ENCODE measurements at places on chromosomes 3 and 15. TPM values are rescaled to one million over a fixed set of nuclear protein-coding genes. Genes with fewer than 3 reads are reported as not detected.

The VILL gene
- 0.14 TPM for polyA plus RNA-seq

The CD80 gene
- polyA plus RNA-seq: not detected

The STAB1 gene
- 0.50 TPM for polyA plus RNA-seq

The PARP9 gene
- polyA plus RNA-seq: not detected

The PIF1 gene
- 0.58 TPM for polyA plus RNA-seq

The RETNLB gene
- not detected for polyA plus RNA-seq

The MEIS2 gene
- 939 TPM for polyA plus RNA-seq

The ATOSA gene
- 64.0 TPM for polyA plus RNA-seq

The NR2F2 gene
- not detected for polyA plus RNA-seq

The GLDN gene
- 1.8 TPM for polyA plus RNA-seq

The AEN gene
- 21.3 TPM for polyA plus RNA-seq

The CNTN6 gene
- polyA plus RNA-seq: 1.7 TPM

The ANKRD34C gene
- not detected for polyA plus RNA-seq

The SST gene
- polyA plus RNA-seq: 12.1 TPM

The TMEM212 gene
- not detected for polyA plus RNA-seq

The KIF23 gene
- polyA plus RNA-seq: 2.0 TPM

The SLC35G2 gene
- 6.8 TPM for polyA plus RNA-seq

The IQCH gene
- 8.4 TPM for polyA plus RNA-seq

The KCNAB1 gene
- 17.0 TPM for polyA plus RNA-seq

The PTPRG gene
- 31.3 TPM for polyA plus RNA-seq

The UTS2B gene
- polyA plus RNA-seq: 0.46 TPM

The PLCL2 gene
- 70.7 TPM for polyA plus RNA-seq

Measured in neural cell (in vitro differentiated cells).